Activated T-helper 9 cell treated with anti-CD3 and anti-CD28 coated beads, Interleukin-2, amount 50 U/mL, for 16 hours (primary cell): ENCODE measurements at places on chromosomes 5 and 9.

DNA sequence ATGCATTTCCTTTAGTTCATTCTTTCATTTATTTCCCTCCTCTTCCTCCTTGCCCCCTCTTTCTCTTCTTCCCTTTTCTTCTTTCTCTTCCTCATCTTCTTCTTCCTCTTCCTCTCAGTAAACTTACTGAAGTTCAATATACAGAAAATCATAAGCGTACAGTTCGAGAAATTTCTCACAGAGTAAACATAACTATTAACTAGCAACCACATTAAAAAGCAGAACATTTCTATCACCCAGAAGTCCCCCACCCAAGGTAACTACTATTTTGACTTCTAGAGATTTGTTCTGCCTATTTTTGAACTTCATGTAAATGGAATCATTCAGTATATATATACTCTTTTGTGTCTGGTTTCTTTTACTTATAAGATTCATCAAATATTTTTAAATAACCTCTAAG lies 48.2 kb downstream of the TNFAIP8 start:
- no peak for DNase-seq

DNA sequence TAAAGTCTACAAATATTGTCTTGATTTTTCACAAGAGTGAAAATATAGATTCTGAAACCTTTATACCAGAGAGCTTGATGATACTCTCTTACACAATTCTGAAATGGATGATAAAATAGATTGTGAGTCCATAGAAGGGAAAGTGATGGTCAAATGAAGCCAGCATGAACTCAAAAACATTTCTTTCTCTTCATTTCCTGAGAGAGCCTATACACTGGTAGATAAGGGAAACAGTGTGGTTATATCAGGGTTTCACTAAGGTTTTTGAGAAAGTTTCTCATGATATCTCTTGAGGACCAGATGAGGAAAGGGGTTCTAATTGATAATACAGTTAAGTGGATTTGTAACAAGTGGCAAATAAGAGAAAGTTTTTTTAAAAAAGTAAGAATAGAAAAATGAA lies 254.1 kb downstream of the PJA2 start:
- no peak for DNase-seq

GRCh38 chr5:106481374-106481773 lies 1189.4 kb downstream of the EFNA5 start:
- DNase-seq = no peak

DNA sequence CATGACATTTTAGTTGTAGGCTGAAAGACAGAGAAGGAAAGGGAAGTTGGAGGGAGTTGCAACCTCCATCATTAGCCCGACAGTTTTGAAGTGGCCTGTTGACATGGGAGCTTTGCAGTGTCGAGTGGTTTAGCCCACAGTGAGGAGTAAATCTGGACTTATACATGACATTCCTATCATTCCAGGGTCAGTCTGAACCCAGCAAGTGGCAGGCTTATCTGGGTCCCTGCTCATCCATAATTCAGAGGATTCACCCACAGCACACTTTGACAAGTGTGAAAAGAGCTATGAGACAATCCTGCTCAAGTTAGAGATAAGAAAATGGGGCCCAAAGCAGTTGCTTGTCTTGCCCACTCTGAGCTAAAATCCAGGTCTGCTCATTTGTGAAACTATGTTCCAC lies 8.4 kb upstream of the TNC start:
- DNase-seq = no peak

GRCh38 chr9:115808108-115808507 lies 345.5 kb upstream of the PAPPA start:
- no peak for DNase-seq

DNA sequence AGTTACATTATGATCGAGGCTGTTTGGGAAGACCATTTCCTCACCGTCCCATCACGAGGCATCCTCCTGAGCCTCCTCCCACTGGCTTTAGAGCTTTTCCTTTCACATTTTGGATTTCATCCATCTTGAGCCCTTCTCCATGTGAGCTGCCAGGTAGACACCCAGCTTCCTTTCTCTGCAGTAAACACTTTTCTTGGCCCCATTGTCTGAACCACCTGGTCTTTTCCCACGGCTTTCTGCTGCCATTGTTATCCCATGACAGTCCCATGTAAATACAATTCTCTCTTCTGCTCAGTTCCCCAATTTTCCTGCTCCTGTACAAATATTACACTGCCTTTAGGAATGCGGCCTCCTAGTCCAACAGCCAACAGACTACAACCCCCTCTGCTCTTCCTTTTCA lies 24.1 kb downstream of the UBE2QL1 start:
- no peak for DNase-seq

DNA sequence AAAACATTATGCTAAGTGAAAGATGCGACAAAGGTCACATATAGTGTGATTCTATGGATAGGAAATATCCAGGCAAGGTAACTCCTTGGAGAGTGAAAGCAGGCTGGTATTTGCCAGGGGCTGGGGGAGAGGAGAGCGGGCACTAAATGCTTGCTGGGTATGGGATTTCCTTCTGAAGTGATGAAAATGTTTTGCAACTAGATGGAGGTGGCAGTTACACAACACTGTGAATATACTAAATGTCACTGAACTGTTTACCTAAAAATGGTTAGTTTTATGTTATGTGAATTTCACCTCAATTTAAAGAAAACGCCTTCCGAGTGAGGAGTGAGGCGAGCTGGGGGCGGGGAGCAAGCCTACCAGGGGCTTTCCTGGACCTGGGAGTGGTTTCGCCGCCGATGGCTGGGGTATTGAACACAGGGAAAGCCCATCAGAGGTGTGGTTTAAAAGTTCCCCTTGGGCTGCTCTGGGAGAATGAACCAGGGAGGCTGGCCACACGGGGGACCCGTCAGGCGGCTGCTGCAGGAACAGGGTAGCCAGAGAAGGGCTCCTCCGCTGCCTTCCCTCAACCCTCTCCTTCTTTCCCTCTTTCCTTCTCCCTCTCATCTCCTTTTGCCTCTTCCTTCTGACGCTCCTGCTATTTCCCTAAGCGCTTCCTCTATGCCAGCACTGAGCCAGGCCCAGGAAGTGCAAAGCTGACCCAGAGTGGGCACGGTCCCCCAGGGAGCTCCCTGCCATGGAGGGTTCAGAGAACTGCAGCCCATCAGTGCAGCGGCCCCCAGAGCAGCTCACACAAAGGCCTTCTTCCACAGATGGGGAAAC lies 4.9 kb downstream of the AKNA start:
- peak; percentile 59 for DNase-seq

DNA sequence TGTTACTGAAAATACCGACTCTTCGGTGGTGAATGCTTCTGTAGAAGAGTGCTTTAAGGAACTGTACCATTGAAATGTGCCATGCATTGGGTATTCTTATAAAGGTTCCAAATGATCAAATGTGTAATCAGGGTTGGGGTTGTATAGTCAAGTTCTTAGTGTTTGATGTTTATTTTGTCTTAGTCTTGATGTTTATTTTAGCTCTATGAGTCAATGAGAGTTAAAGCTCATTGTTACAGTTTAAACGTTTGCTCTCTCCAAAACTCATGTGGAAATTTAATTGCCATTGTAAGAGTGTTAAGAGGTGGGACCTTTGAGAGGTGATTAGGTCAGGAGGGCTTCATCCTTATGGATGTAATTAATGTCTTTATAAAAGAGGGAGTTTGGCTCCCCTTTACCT lies 153.0 kb downstream of the FER start:
- DNase-seq = no peak

- no peak for DNase-seq
These were observed 9.9 kb downstream of the EXOSC2 start for GRCh38 chr9:130703501-130703900.

DNA sequence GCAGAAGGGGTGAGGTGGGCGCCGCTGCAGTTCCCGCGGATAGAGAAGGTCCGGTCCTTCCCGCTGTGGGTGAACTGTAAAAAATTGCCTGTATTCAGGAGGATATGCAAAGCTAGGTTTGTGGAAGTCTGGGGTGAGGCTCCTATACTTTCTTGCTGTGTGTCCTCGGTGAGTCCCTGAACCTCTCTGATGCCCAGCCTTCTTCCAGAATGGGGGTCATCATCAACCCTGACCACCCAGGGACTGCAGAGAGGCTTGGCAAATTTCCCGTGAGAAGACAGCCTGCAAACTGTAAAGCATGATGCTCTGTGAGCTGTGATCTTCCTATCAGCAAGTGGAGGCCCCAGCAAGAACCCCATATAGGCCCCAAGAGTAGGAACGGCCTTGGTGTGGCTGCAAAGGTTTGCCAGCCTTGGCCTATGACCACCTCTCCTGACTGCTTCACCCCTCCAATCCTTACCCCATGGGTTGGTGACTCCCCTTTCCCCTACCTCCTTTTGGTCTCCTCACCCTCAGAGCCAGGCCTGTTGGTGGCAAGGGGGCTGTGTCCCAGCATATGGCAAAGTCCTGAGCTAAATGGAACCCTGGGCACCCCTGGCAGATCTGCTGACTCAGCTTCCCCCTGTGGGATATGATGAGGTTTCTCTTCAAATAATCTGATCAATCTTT lies 760 bp downstream of the ALDH1B1 start:
- DNase-seq = no peak

- no peak for DNase-seq
These were observed 1.3 kb downstream of the RAB14 start for GRCh38 chr9:121200356-121200755.

DNA sequence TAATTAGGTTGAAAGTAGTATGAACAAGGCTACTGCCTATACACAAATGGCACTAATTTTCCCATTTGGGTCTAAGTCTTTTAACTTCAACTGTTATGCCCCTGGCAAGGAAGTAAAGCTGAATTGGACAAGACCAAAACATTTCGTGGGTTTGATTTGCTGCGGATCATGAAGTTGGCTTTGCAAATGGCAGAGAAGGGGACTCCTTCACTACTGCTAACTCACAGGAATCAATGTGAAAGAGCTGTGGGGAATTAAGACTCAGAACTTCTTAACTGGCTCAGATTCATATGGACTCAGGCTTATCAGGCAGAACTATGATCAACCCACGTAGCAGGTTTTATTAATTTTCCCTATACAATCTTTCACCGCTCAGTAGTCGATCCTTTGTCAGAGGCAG lies 73.8 kb upstream of the IFNE start:
- no peak for DNase-seq

DNA sequence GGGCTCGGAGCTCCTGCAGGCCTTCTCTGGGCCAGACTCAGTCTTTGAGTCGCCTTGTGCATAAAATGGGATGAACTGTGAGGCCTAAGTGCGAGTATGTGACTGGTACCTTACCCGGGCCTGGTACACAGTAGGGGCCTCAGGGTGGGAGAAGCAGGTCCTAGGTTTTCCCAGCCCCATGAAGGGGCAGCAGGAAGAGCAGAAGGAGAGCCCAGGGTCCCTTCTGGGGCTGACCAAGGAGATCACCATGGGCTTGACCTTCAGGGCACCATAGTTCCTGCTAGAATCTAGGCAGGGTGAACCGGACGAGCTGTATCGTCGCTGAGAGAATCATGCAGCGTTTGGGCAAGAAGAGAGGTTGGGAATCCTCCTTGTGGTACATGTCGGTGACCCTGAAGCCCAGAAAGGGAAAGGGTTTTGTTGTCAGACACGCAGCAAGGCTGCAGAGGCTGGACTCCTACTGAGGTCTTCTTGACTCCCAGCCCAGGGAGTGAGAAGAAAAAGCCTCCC lies 373 bp upstream of the PHYKPL start:
- DNase-seq = no peak

- no peak for DNase-seq
These were observed 3.9 kb upstream of the SPINK1 start for GRCh38 chr5:147835386-147835798.

GRCh38 chr5:172207511-172207910 lies 13.5 kb downstream of the EFCAB9 start:
- DNase-seq = no peak

GRCh38 chr9:133478851-133479711 lies at the start of gene SLC2A6:
Gene SLC2A6 (minus strand): TSS chr9:133479099. CDS start chr9:133479059, 40 bp downstream.
- peak; percentile 73 for DNase-seq

- no peak for DNase-seq
These were observed 125.6 kb upstream of the SPRY4 start for GRCh38 chr5:142450419-142450818.

- no peak for DNase-seq
These were observed 12.3 kb downstream of the PRR7 start for GRCh38 chr5:177458912-177459350.

GRCh38 chr5:142816531-142817430 lies 46.6 kb downstream of the ARHGAP26 start:
- DNase-seq = no peak

DNA sequence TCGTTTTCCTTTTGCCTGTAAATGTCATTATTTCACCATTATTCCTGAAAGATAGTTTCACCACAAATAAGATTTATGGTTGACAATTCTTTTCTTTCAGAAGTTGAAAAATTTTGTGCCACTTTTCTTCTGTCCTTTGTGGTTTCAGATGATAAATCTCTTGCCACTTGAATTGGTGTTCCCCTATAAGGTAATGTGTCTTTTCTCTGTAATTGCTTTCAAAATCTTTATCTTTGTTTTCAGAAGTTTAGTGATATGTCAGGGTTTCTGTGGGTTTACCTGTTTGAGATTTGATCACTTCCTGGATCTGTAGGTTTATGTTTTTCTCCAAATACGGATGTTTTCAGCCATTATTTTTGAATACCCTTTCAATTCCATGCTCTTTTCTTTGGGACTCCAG lies 14.6 kb downstream of the RASA1 start:
- DNase-seq = no peak

- DNase-seq = no peak
These were observed 58.8 kb upstream of the IGFBPL1 start for GRCh38 chr9:38482918-38483592.

GRCh38 chr5:179139936-179140235 lies 79.7 kb downstream of the ZNF354C start:
- DNase-seq = no peak

DNA sequence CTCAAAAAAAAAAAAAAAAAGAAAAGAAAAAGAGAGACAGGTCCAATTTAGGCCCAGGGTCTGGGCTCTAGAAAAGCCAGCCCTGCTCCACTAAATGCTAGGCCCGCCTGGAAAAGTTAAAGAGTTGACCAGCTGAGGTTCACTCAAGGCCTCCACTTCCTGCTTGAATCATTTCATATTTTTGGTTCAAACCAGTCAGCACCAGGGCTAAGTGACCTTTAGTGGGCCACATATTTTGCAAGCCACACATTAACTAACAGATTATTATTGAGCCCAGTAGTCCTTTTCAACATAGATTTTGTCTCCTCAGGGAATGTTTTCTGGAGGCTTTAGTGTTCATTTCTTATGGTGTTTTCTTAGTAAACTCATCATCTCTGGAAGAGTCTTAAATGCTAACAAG lies 156.6 kb downstream of the TLR4 start:
- DNase-seq = no peak

GRCh38 chr5:156051972-156052371 lies 275.0 kb upstream of the SGCD start:
- no peak for DNase-seq

- no peak for DNase-seq
These were observed 161.7 kb upstream of the STK32A start for GRCh38 chr5:147073098-147073497.

GRCh38 chr9:131385296-131385695 lies 8.6 kb upstream of the PRRC2B start:
- no peak for DNase-seq

DNA sequence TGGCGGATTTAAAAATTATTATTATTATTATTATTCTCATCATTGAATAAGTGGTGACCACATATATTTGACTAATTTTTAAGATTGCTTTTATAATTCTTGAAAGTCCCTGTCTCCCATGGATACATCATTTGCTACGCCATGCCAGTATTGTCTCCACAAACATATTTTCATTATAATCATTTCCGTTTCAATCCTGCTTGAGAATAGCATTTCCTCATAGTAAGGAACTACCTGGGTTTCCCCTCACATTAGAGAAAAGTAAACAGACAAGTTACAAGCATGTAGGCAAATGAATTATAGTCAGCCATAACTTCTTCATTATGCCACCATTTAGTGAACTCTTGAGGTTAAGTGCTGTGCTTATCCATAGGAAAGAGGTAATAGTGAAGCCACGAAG lies 276.6 kb downstream of the NFIB start:
- DNase-seq = no peak

GRCh38 chr5:16889972-16890519 lies 46.0 kb downstream of the MYO10 start:
- DNase-seq = no peak
